ENCODE measurements at places on chromosomes 7 and 10. TPM values are rescaled to one million over a fixed set of nuclear protein-coding genes. Genes with fewer than 3 reads are reported as not detected.

The FXYD4 gene
- not detected for total RNA-seq

The SPDYE2B gene
- not detected for total RNA-seq

The SYNPO2L gene
- total RNA-seq = not detected

The CFAP69 gene
- 3.2 TPM for total RNA-seq

The CNPY1 gene
- total RNA-seq = not detected

The TAC1 gene
- total RNA-seq = not detected

The PLXDC2 gene
- total RNA-seq = 0.06 TPM

The MTPN gene
- total RNA-seq = 133 TPM

The CCDC146 gene
- total RNA-seq = 0.59 TPM

The ARMC10 gene
- 43.1 TPM for total RNA-seq

The HECW1 gene
- total RNA-seq = 12.2 TPM

The SLC18A3 gene
- not detected for total RNA-seq

The PPP1R3A gene
- not detected for total RNA-seq
